Prostate gland (tissue), 2 donors: ENCODE measurements at places on chromosomes 6 and 20. TPM values are rescaled to one million over a fixed set of nuclear protein-coding genes. Genes with fewer than 3 reads are reported as not detected.

TMC2 gene
- total RNA-seq: 0.23 TPM

FAM83B gene
- 14.3 TPM for total RNA-seq

HLA-DQA1 gene
- 2.4 TPM for total RNA-seq

RPP21 gene
- total RNA-seq: 86.7 TPM

KCNG1 gene
- 6.8 TPM for total RNA-seq

NRM gene
- total RNA-seq: 7.3 TPM

C4B gene
- total RNA-seq: 49.2 TPM

CRISP2 gene
- total RNA-seq: 0.14 TPM

CEBPB gene
- total RNA-seq: 72.8 TPM

CLIC5 gene
- total RNA-seq: 4.5 TPM

ADGRF1 gene
- total RNA-seq: 11.5 TPM

HLA-DPA1 gene
- 69.5 TPM for total RNA-seq

LST1 gene
- not detected for total RNA-seq

BEND6 gene
- 0.32 TPM for total RNA-seq

FAXC gene
- total RNA-seq: 14.7 TPM

C6orf141 gene
- 2.2 TPM for total RNA-seq

PCK1 gene
- not detected for total RNA-seq

AGER gene
- 3.8 TPM for total RNA-seq

PAK5 gene
- 1.4 TPM for total RNA-seq

PI3 gene
- total RNA-seq: 1.5 TPM

C20orf141 gene
- not detected for total RNA-seq

CFB gene
- total RNA-seq: 48.6 TPM

TCF19 gene
- 10.0 TPM for total RNA-seq

MAN1A1 gene
- total RNA-seq: 17.9 TPM

PRL gene
- not detected for total RNA-seq

HLA-DRB5 gene
- total RNA-seq: not detected

LY86 gene
- total RNA-seq: 7.0 TPM

GSTA2 gene
- 72.0 TPM for total RNA-seq

YTHDF1 gene
- total RNA-seq: 28.8 TPM

SLC16A10 gene
- 12.5 TPM for total RNA-seq

TTBK1 gene
- 0.62 TPM for total RNA-seq

UST gene
- total RNA-seq: 12.9 TPM
